HuH-7.5 (cell line): ENCODE measurements at places on chromosomes 5 and 9.

- no peak for DNase-seq
These were observed 117.7 kb upstream of the ALDH1B1 start for GRCh38 chr9:38274800-38275199.

DNA sequence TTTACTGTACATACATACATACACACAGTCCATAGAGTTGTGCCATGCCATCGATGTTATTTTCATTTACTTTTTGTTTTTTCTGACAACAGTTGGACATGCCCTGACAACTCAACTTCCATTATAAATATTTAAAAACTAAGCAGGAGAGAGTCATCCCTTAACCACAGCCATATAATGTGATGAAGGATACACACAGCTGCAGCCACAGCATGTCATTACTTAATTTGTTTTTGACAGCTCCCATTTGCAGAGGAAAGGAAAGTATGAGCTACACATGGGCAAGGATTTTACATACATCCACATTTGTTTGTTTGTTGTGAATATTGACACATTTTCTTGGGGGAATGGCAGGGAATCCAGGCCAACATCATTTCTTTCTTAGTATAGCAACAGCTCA lies 91.5 kb upstream of the TUT7 start:
- DNase-seq = no peak

DNA sequence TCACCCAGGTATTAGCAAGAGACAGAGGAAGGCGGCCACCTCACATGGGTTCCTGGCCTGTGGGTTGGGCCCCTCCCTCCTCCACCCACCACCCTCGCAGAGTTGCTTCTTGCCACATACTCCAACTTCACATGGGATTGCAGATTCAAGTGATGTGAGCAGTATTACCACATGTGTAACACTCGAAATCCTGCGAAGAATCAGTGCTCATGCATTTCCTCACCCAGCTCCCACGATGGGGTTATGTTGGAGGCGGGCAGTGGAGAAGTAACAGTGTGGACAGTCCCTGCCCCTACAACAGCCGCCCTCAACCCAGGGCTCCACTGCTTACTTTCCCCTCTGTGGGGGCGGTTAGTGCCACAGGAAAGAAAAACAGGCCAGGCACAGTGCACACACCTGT lies 3.9 kb upstream of the FBP1 start:
- no peak for DNase-seq

DNA sequence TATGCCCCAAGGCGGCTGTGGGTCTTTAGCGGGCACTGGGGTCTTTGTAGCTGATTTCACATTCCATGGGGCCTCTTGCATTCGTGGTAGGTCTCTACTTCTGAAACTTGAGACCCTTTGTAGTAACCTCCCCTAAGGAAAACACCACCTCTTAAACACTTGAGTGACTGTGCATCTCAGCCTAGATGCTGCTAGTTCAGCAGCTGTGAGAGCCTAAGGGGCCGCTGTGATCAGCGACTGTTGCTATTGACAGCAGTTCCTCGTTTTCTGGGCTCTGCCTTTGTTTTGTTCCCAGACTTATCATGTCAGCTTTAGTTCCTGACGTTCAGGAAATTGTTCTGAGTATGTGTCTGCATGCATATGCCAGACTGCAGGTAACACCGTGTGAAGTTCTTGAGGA lies 171.2 kb downstream of the HSPA4 start:
- no peak for DNase-seq

- DNase-seq = peak; percentile 58
These were observed 30.6 kb upstream of the MATR3 start for GRCh38 chr5:139262742-139263445.

DNA sequence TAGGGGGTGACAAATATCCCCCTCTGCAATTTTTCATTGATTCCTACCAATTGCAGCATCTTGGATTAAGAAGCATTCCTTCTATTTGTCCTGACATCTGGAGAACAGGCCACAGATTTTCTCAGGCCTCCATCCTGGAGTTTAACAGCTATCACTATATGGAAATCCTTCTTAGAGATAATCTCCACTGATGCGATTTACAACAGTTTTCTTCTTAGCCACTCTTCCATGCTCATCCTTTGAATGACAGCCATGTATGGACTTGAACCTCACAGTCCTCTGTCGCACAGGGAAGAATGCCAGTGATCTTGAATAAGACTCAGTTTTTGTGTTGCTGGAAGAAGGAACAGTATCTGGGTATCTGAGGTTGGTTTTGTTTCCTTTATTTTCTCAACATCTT lies 73.2 kb downstream of the PGM5 start:
- DNase-seq = no peak

GRCh38 chr5:61301341-61302199 lies 30.5 kb upstream of the ZSWIM6 start:
- peak; percentile 28 for DNase-seq

DNA sequence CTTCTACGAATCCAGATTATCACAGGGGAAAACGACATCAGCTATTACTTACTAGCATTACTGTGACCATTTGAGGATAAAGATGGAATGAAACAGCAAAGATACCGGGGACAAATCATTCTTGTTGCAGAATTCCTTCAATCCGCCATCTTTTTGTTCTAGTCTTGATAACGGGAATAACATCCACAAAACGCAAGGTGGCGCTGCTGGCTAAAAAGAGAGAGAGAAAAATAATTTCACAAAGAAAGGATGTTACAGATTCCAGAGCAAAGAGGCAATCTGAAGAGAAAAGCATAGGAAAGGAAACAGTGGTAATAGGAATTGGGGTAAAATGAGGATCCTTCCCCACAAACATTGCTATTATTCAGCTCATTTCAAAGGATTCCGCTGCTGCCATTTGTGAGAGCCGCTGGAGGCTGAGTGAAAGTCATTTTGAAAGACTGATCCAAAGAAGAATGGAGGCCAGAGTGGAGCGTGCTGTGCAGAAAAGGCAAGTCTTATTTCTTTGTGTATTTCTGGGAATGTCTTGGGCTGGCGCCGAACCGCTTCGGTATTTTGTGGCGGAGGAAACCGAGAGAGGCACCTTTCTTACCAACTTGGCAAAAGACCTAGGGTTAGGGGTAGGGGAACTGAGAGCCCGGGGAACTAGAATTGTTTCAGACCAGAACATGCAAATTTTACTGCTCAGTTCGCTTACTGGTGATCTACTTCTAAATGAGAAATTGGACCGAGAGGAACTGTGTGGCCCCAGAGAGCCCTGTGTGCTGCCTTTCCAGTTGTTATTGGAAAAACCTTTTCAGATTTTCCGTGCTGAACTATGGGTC lies at the start of gene PCDHB7:
TSS of gene PCDHB7 (plus strand) at position 264 of the 824 bp plus-strand sequence. CDS start at position 456, 192 bp downstream.
- DNase-seq = peak; percentile 61

DNA sequence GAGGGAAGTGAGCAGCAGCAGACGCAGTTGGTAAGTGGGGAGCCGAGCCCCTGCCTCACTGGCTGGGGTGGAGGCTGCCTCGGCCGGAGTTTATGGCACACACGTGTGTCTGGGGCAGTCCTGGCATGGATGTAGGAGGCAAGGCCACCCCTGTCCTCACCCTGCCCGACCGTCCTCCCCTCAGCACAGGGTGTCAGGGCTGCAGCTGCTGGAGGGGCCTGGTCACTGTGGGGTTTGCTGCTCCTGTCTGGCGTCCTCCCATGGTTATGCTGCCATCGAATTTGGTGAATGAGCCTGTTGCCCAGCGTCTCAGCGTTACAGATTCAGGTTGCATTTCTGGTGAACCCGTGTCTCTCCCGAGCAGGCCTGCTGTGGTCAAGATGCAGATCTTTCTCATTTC lies 32.4 kb downstream of the CEP72 start:
- no peak for DNase-seq

GRCh38 chr5:90440644-90441043 lies 31.1 kb upstream of the CETN3 start:
- DNase-seq = no peak

- no peak for DNase-seq
These were observed 16.6 kb downstream of the KCNT1 start for GRCh38 chr9:135718616-135719015.

DNA sequence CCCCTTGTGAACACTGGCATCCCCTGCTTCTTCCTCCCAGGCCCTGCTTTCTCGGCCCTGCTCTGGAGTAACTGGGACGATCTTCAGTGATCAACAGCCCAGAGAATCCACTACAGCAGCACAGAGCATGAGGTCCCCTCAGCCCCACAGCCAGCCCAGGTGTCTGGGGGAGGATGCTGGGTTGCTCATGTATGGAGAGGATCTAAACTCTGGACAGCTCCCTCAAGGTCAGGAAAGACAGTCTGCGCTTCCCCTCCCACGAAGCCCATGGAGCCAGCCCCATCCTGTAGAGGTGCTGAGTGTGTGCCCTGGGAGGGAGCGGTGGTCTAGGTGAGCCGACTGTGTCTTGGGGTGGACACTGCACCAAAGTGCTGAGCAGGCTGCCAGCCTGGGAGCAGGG lies 190.2 kb downstream of the GABBR2 start:
- DNase-seq = no peak

DNA sequence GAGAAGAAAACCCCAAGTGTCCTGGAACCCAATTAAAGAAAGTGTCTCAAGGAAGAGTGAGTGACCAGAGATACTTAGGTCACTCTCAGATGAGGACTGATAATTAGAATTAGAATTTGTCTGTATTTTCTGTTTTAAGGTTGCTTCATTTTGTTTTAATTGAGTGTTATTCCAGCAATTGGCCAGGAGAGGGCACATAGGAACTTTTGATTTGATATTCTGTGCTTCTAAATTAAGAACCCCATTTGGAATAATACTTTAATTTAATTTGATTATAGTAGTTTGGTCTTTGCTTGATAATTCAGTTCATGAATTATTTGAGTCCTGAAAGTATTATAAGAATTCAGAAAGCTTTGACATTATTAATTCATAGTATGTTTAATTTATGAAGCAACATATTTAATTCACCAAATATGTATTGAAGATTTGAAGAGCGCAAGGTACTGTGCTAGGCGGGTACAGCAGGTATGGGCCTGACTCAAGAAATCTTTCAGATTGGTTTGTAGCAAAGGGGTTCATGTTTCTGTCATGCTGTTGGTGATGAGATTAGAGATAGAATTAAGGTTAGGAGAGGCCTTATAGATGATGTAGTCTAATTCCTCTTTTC lies 4.9 kb downstream of the MRPL22 start:
- no peak for DNase-seq

DNA sequence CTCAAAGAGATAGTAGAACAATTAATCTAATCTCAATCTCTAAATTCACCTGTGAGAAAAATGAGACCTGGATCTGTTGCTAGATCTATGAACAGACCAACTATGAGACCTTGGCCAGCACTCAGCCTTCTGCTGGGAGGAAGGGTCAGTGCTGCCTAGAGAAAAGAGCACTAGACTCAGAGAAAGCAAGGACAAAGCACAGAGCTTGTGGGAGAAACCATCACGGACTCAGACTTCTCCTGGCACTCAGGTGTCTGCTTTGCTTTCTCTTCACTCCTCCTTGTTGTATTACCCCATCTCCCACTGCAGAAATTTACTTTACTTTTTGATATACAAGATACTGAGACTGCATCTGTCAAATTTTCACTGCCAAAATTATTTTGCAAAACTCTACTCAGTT lies 890.0 kb upstream of the NUDT12 start:
- DNase-seq = no peak

DNA sequence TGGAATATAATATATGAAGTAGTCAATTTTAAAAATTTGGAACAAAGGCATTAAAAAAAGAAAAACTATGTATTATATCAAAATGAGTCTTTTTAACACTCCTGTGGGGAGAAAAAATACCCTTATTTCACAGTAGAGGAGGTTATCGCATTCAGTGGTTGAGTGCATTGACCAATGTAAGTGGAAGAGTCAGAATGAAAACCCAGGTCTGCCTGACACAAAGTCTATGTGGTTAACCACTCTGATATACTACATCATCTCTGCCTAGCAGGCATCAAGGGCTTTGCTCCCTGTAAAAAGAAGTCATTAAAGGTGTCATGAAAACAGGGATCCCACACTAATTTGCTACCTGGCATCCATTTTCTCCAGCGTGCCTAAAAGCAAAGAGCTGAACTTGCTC lies 417.2 kb upstream of the C9orf72 start:
- DNase-seq = no peak

- DNase-seq = no peak
These were observed 7.4 kb downstream of the NPR2 start for GRCh38 chr9:35798658-35799374.

- no peak for DNase-seq
These were observed 210.6 kb downstream of the MARCHF11 start for GRCh38 chr5:15968993-15969392.

DNA sequence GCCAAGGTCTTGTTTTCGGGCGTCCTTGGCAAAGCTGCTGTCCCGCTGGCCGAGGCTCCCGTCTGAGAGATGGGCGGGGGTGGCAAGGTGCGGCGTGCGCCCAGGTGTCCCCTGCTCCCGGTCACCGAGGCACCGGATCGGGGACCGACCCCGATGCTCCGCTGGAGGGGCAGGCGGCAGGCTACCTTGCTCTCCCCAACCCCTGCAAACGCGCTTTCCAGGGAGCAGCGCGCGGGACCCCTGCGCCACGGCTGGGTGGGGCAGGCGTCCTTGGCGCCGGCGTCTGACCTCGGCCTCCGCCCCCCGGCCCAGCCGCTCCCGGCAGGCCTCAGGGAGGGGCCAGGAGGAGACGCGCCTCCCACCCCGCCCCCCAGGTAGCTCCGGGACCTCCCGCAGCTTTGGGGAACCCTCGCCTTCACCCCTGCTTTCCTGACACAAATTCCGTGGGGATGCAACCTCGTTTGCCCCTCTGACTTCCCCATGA lies 551 bp downstream of the N4BP3 start:
- no peak for DNase-seq

DNA sequence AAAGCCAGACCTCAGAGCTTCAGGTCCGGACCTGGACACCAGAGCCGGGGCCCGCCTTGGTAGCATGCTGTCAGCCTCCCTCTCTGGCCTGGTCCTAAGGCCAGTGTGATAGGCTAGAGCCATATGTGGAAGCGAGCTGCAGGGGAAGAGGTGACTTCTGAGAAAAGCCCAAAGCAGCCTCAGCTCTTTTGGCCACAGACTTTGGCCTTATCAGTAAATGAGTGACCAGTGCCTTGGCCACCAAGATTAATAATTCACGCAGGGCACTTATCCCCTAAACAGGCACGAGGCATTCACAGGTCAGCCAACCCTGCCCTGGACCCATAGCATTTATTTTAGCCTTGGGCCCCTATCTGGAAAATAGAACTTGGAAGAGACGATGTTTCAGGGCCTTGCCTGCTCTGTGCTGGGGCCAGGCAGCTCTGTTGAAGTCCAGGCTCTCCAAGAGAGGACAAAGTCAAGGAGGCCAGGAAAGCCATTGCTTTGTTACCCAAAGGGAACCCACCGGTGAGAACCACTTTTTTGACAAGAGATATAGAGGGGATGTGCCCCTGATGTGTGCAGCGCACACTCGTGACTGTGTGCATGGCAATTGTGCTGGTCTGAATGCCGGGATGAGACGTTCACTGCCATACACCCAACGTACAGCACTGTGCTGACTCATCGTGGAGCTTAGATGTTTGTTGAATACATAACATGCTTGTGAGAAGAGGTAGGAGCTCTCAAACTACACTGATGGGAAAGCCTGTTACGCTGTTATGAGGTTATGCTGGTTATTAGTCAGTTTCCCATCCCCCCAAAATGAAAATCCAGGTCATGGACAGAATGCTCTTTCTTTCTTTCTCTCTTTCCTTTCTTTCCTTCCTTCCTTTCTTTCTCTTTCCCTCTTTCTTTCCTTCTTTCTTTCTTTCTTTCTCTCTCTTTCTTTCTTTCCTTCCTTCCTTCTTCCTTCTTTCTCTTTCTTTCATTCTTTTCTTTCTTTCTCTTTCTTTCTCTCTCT lies 5.0 kb upstream of the SLC34A1 start:
- DNase-seq = peak; percentile 78
